Stimulated activated CD8-positive, alpha-beta memory T cell treated with anti-CD3 and anti-CD28 coated beads, Interleukin-4, amount 100 ng/mL, for 4 hours (primary cell): ENCODE measurements at places on chromosomes 5 and 9.

DNA sequence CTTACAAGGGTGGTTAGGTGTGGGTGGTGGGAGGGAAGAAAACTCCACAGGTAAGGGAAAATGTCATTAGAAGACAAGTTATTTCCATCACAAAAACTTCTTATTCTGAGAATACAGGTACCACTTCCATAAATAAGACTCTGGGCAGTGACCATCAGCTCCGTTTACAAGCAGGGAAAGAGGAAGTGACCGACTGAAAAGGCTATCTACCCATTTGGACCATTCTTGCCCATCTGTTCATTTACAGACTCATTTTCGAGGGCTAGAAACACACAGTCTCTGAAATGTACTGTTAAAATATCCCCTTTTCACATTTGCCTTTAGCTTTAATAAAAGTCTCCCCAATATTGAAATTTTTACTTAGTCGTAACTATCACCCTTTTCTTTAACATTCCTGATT is 79.5 kb downstream of the TTC39B start:
- DNase-seq: no peak

- no peak for DNase-seq
Measured at GRCh38 chr5:60494635-60495034, 205.3 kb downstream of the DEPDC1B start.

- no peak for DNase-seq
Measured at GRCh38 chr5:51468196-51468595, 84.9 kb downstream of the ISL1 start.

DNA sequence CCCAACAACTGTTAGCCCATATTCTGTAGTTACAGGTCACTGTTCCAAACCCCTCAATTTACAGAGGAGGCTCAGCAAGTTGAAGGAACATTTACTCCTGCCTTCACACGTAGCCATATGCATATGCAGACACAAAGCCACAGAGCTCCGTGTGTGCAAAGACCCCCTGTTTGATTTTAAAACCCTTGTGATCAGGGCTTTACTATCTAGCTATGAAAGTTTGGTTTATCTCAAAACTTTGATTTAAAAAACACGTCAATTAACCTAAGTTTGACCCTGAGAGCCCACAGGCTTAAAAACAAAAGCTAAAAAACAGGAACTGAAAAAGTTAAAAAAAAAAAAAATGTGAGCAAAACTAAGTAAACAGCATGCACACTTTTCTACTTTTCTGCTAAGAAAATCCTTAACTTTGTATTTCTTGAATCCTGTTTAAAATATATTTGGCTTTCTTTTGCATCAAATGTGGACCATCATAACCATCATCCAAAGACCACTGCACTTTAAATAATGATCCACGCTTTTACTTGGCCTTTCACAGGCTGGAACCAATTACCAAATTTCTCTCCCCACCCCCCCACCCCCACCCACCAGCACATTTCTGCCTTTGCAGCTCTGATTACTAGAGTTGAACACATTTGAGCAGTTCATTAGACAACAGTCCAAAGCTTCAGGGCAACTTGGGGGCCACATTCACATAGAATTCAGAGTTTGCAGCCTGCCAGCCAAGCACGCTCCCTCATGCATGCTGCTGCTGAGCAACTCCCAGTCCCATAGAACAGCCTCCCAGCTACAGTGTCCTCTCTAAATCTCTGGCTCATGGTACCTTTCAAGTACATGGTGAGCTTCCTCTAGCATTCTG is 128.8 kb upstream of the MAP3K1 start:
- DNase-seq: no peak

DNA sequence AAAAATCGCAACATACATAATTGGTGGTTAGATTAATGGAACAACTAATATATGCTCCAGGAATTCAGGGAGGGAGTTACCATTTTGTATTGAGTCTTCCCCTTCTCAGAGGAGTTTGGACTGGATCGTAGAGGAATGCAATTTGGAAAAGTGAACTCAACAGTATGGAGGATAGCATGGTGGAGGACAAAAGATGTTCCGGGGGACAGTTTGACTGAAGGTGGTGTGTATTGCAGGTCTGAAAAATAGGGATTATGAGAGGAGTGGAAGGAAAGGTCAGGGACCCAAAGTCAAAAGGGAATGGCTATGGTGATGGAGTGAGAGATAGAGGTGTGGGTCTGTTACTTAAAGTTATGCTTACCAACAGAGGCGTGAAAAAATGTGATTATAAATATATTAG is 1.5 kb downstream of the DNAJC21 start:
- no peak for DNase-seq
